SK-N-SH treated with all-trans-retinoic acid at 6 μM for 48 hours (cell line): ENCODE measurements at places on chromosomes 12 and 14.

DNA sequence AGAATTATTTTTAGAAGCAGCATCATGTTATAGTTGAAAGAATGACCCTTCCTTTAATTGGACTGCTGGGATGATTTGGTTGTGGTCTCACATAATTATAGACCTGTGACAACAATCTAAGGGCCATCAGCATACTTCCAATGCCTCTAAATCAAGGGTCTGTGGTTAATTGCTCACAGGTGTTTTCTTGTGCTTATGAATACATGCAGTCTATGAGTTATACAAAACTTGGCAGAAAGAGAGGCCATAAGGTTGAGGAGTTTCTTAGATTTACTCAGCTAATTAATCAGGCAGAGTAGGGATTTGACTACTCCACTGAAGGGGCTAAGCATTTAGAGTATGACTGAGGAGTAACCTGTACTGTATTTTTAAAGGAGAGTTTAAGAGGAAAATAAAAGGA is 37.0 kb upstream of the FRMD6 start:
- peak; percentile 46 for ATAC-seq

DNA sequence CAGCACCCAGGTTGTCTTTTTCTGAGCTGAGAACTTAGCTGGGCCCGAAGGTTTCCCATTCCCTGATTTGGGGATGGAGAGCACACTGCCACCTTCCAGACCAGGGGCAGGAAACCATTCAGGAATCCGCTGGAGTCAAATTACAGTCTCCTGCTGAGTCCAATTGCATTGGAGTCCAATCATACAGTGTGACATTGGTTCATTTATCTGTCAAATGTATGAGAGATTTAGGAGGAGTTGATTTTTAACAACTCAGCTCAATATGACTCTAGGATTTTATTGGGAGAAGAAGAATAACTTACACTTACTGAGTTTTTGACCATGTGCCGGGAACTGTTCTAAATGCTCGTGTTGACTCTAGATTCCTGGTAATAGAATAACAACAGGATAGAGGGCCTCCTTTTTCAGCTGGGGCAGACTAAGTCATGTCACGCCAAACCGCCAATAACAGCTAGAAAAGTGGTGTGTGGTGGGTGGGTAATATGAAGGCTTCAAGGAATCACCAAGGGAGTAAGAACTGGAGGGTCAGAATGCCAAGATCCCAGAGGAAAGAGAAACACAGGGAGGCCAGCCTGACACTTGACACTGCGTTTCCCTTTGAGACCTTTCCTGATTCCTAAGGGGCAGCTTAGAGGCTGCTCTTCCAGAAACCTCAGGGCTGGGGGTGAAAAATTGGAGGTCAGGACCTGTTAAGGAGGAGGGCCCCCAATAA is 11.5 kb downstream of the SYNDIG1L start:
- ATAC-seq, result no peak

DNA sequence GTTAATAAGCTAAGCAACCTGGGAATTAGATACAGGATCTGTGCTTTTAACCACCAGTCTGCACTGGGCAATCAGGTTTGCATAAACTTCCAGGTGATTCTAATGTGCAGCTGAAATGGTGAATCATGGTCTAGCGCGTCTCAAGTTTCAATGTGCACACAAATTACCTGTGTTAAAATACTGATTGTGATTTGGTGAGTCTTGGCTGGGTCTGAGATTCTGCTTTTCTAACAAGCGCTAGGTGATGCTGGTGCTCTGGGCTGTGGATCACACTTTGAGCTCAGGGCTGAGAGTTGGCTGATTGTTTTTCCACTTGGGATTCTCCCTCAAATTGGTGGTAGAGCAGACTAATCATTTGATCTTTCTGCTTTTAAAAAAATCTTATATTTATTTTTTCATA is 124.8 kb downstream of the C12orf75 start:
- no peak for ATAC-seq

DNA sequence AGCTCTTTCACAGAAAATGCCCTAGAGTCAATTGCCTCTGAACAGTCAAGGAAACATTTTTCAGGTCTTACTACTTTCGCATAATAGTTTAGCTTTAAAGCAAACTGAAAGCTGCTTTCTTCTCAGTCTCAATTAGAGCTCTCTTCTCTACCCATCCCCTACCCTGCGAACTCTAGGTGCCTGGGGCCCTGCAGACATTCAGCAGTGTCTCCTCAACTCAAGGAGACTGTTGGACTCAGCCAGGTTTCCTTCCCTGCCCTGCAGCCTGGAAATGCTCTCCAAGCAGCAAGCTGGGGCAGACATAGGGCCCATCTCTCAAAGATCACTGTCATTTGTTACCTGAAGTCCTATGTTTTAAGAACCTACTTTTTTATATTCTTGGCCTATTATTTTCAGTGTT is 312.5 kb upstream of the PRICKLE1 start:
- ATAC-seq, result no peak

DNA sequence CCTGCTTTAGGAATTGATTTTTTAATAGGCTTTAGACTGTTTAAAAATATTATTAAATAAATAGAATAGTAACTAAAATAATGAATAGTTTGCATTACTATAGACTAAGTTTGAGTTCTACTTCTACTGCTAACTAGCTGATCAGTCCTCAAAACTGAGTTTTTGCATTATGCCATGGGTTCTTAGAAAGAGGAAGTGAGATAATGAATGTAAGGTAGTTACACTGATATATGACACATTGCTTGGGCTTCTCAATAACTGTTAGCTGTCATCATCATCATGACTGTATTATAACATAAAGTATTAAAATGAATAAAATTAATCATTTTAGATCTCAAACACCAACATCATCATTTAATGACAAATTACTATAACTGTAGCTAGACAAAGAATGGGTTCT is 949.7 kb downstream of the TRHDE start:
- no peak for ATAC-seq

- ATAC-seq, result no peak
Measured at GRCh38 chr12:64070454-64070853, 151.6 kb downstream of the KICS2 start.

- ATAC-seq, result peak; percentile 81
Measured at GRCh38 chr12:113196990-113197389, 11.5 kb downstream of the RITA1 start.

- ATAC-seq, result no peak
Measured at GRCh38 chr12:108040947-108041346, 88.1 kb upstream of the WSCD2 start.

GRCh38 chr12:60335745-60336144 is 739.9 kb downstream of the SLC16A7 start:
- no peak for ATAC-seq

DNA sequence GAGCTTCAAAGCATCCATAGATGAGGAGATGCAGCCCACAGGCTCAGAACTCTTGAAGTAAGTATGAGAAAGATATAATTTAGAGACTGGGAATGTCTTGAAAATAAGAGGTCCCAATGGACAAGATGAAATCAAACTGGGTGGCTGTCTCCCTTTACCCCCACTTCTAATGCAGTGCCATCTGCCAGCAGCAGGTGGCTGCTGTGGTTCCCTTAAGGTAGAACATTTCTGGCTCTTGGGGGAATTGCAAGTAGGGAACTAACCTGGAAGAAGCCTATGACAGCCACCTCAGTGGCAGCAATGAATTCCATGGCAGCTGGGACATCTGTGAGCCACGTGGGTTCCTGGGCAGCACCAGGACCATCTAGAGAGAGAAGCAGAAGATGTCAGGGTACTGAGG is 648 bp downstream of the ERP27 start:
- peak; percentile 31; the same call in 2 of the 3 replicates for ATAC-seq

DNA sequence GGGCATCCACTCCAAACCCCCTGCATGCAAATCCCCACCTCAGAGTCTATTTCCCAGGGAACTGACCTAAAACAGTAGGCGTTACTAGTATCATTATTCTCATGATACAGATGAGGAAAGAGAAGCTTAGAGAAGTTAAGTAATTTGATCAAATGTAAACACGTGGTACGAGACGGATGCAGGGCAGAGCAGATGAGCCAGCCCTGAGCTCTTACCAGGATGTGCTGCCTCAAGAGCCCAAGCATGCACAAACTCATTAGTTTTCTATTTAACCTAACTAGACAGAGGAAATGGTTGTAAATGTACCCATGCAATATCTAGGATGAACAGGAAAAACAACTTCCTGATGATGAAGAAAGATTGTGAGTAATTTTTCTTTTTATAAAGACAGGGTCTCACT is 173.3 kb upstream of the RASSF8 start:
- ATAC-seq, result no peak

DNA sequence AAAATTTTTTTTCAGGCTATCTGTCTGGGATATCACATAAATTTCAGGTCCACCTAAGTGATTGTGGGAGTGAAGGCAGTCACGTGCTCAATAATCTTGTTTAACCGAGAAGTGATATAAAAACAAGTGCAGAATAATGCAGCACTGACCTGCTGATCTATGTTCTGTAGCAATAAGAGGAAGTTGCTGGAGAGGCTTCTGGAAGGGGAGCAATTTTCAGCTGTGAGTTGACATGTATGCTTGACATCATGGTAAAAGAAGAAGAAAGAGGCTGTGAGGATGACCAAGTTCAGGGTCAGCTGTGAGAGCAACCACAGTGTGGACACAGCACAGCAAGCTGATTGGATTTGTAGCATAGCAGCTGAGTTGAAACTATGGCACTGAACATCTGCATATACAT is 172.0 kb upstream of the PELI2 start:
- ATAC-seq, result no peak

DNA sequence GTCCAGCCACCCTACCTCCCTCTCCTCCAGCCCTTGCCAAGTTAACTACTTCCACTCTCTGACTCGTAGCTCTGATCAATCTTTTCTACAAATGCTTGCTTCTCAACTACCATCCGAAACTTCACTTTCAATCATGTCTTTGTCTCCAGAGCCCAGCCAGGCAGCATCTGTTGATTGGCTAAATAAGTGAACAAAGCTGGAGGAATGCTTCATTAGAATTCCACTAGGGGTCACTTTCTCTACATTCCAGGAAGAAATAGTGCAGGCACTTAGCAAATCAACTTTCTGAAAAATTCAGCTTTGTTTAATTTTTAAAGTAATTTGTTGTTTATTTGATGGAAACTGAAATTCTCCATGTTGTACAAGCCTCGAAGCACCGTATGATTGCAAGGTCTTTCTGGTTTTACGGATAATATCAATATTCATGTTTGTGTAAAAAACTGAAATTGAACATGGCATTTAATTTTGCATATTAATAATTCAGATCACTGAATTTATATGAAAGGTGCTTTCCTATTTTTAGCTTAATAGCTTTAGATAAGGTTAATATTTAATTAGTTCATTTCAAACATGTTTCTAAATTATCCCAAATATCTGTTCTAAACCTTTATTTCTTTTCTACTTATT is 32.4 kb upstream of the HELB start:
- ATAC-seq, result peak; percentile 90

- no peak for ATAC-seq
Measured at GRCh38 chr14:88232771-88233170, 90.3 kb downstream of the KCNK10 start.

DNA sequence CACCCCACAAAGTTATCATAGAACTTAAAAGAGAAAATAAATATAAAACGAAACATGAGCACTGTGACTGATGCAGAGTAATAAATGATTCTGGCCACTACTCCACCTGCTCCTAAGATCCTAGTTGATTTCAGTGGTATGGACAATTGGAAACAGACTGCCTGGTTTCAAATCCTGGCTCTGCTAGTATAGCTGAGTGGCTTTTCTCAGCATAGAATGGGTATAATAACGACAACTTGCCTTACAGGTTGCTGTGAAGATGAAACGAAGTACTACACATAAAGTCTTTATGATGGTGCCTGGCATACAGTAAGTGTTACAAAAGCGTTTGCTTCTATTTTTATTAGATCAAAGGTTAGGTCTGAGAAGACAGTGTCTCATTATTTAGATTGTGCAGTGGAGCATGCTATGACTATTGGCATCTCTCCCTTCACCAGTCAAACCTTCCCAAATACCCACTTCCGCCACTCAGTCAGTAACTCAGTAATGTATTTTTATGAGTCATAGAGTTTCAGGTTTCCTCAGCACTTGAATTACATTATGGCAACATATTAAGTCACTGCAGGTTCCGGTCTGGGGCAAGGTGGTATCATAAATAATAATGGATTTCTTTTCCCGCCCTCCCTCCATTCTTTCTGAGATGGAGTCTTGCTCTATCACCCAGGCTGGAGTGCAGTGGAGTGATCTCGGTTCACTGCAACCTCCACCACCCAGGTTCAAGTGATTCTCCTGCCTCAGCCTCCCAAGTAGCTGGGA is 29.7 kb upstream of the NR2C1 start:
- peak; percentile 96 for ATAC-seq

GRCh38 chr14:35286003-35286600 is 6.1 kb upstream of the PSMA6 start:
- no peak for ATAC-seq

- ATAC-seq, result no peak
Measured at GRCh38 chr14:101246894-101247841, 314.1 kb upstream of the DIO3 start.

- ATAC-seq, result no peak
Measured at GRCh38 chr12:106566771-106567170, 16.0 kb upstream of the RFX4 start.

DNA sequence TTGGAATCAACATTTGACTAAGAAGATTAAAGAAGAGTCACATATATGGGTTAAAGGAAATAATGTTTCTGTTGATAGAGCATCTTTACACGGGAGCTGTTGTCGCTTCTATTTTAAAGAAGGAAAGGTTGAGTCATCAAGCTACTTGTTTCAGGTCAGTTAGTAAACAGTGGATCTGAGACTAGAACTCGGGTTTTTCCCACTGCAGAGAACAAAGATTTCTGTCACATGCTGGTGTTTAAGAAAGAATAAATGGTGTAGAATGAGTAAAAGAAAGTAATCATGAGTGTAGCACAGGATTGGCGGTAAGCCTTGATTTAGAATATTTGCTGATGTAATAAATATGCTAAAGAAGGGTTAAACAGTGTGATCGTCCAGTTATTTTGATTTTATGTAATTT is 455.5 kb downstream of the AEBP2 start:
- ATAC-seq, result no peak

DNA sequence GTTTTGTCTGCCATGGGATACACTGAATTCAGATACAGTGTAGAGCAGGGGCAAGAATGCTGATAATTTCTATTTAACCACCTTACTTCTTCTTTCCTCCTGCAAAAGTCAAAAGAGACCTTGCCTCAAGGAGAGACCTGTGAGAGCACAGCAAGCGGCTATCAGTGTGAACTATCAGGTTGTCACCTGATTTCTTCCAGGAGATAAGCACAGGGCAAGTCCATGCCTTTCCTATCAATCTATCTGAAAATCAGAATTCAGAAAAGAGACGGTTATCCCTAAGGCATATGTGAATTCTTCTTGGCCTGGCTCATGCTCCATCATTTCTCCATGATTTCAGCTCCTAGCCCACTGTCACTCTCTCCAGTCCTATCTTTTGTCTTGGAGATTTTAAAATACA is 128.9 kb upstream of the CCND2 start:
- ATAC-seq, result no peak

DNA sequence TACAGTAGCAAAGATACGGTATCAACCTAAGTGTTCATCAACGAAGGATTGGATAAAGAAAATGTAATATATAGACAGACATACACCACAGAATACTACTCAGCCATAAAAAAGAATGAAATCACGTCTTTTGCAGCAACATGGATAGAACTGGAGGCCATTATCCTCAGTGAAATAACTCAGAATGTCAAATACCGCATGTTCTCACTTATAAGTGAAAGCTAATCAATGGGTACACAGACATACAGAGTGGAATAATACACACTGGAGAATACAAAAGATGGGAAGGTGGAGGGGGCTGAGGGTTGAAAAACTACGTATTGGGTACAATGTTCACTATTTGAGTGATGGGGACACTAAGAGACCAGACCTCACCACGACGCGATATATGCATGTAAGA is 1.1 kb downstream of the RACGAP1 start:
- ATAC-seq, result no peak
